IPS-NIHi11 (cell line): ENCODE measurements at places on chromosomes 3 and 15.

- no peak for DNase-seq
Measured at GRCh38 chr3:87088993-87089841, 98.3 kb upstream of the VGLL3 start.

- no peak for DNase-seq
Measured at GRCh38 chr15:67256051-67256450, 1.5 kb downstream of the IQCH start.

- no peak for DNase-seq
Measured at GRCh38 chr3:150741497-150742140, 21.4 kb downstream of the SIAH2 start.

- no peak for DNase-seq
Measured at GRCh38 chr3:178231645-178232044, 304.6 kb upstream of the KCNMB2 start.

- DNase-seq, result no peak
Measured at GRCh38 chr3:43818229-43818628, 127.5 kb downstream of the ABHD5 start.

- DNase-seq, result no peak
Measured at GRCh38 chr3:42892169-42892568, 13.8 kb upstream of the ZNF662 start.

GRCh38 chr15:90191344-90191687 lies 9.8 kb upstream of the SEMA4B start:
- no peak for DNase-seq

GRCh38 chr15:59282515-59283337 lies 76.1 kb downstream of the LDHAL6B start:
- DNase-seq, result no peak

GRCh38 chr15:95940431-95940985 lies 390.0 kb upstream of the NR2F2 start:
- DNase-seq, result peak; percentile 27

- DNase-seq, result no peak
Measured at GRCh38 chr3:138296639-138297038, 33.0 kb downstream of the NME9 start.

GRCh38 chr15:70783610-70784022 lies 20.3 kb upstream of the UACA start:
- no peak for DNase-seq

DNA sequence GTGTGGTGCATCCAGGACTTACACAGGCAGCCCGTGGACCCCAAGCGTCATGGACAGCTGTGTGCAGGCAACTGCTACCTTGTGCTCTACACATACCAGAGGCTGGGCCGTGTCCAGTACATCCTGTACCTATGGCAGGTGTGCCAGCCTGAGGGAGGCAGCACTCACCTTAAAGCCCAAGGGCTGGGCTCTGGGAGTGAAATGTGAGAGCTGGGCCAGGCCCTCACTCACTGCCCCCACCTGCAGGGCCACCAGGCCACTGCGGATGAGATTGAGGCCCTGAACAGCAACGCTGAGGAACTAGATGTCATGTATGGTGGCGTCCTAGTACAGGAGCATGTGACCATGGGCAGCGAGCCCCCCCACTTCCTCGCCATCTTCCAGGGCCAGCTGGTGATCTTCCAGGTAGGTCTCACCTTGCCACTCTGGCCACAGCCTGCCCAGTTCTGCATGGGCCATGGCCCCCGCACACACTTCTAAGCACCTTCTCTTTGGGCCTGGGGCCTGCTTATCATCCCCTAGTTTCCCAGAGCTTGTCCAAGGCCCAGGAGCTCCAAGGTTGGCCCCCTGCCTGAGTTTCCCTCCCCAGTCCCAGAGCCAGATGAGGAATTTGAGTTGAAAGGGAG lies 11.0 kb downstream of the VILL start:
- DNase-seq, result peak; percentile 45

DNA sequence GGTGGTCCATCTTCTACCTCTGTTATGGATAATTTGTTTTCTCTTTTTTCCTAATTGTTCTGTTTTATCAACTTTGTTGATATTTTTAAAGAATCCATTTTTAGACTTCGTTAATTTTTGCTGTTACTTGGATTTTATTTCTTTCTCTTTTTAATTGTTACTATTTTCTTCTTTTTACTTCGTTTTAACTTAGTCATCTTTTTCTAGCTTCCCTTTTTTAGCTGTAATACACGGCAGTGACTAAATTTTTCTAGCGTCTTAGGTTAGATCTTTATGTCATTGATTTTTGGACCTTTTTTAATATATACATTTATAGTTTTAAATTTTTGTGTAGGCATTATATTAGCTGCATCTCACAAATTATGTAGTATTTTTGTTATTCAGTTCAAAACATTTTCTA lies 33.1 kb downstream of the ARIH2 start:
- no peak for DNase-seq

DNA sequence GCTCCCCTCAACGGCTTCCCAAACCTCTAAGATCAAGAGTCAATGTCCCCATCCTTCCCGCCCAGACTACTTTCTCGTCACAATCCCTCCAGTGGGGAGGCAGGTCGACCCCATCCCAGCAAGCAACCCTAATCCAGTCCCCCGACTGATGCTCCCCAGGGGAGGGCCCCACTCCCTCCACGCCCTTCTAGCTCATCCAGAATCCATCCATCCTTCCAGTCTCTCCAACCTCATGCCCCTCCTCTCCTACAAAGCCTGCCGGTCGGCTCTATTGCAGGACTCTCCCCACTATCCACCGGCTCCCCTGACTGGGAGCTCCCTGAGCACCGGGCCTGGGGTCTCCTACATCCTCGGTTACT lies 1.3 kb downstream of the ADAMTS7 start:
- no peak for DNase-seq

- no peak for DNase-seq
Measured at GRCh38 chr3:14740983-14741382, 66.0 kb downstream of the C3orf20 start.

- no peak for DNase-seq
Measured at GRCh38 chr3:145882436-145882835, 278.5 kb downstream of the PLOD2 start.

DNA sequence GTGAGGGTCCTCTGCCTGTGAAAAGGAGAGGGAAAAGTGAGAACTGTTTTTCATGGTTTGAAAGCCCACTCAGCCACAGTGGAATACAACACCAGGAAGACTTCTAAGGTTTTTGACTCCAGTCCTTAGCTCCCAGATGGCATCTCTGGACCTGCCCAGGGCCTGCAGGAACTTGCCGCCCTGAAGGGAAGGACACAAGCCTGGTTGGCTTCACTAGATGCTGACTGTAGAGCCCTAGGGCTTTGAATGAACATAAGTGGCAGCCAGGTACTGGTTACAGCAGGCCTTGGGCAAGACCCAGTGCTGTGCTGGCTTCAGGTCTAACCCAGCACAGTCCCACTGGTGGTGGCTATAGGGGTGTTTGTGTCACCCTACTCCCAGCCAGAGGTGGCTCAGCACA lies 21.3 kb upstream of the TMEM266 start:
- no peak for DNase-seq

DNA sequence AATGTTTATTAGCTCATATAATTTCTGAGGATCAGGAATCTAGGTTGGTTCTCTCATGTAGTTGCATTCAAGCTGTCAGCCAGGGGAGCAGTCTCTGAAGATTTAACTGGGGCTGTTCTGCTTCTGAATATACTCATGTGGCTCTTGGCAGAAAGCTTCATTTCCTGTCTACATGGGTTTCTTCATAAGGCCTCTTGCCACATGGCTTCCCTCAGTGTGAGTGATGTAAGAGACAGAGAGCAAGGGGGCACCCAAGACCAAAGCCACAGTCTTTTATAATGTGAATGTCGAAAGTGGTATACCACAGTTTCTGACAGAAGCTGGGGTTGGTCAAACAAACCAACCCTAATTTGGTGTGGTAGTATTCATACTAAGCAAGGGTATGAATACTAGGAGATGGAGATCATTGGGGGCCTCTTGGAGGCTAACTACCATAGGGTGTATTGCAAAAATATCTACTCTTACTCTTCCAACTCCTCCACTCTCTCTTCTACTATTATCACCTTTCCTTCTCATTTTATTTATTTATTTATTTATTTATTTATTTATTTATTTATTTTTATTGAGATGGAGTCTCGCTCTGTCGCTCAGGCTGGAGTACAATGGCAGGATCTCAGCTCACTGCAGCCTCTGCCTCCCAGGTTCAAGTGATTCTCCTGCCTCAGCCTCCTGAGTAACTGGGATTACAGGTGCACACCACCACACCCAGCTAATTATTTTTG lies 123.8 kb downstream of the B3GALNT1 start:
- DNase-seq, result no peak

DNA sequence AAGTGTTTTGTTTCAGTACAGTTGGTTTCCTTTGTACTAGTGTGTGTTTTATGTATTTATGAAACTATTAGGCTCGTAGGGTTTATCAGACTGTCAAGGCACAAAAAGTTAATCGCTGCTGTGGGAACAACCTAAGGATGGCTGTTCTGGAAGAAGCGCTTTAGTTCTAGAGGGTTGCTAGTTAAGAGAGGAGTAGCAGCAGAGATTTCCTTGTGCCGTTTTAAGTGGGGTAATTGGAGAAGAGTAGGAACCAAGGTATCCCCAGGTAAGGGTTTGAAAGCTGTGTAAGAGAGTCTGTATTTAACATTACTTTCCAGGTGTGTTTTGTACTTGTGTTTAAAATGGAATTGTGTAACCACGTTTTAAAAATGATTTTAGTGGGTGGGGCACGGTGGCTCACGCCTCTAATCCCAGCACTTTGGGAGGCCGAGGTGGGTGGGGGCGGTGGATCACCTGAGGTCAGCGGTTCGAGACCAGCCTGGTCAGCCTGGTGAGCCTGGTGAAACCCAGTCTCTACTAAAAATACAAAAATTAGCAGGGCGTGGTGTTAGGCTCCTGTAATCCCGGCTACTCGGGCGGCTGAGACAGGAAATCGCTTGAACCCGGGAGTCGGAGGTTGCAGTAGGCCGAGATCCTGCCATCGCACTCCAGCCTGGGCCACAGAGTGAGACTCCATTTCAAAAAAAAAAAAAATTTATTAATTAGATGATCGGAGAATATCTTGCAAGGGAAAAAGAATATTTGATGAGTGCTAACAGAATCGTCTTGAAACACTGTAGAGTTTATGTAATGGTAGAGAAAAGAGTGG lies 2.6 kb downstream of the MORF4L1 start:
- DNase-seq, result no peak

- no peak for DNase-seq
Measured at GRCh38 chr15:95972812-95973211, 357.7 kb upstream of the NR2F2 start.

DNA sequence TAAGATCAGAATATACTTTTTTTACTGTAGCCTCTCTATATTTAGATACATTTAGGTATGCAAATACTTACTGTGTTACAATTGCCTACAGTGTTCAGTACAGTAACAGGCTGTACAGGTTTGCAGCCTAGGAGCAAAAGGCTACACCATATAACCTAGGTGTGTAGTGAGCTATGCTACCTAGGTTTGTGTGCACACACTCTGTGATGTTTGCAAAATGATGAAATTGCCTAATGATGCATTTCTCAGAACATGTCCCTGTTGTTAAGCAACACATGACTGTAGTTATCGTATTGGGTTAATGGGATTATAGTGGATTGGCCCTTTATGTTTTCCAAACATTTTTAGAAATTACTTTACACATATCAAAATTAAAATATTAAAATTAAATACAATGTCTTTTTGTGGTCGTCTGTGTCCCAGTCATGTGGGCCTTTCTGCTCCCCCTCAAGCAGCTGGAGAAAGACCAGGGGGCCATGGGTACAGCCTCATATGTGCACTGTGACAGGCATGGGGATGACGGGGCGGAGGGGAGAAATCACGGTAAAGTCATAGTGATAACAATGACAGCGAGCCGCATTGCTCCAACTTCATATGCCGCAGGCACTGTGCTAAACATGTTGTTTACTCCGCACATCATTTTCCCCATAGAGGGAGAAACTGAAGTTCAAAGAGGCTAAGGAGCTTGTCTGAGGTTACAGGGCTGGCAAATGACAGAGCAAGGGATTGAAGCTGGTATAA lies 27.4 kb upstream of the PLA2G4E start:
- peak; percentile 2 for DNase-seq

DNA sequence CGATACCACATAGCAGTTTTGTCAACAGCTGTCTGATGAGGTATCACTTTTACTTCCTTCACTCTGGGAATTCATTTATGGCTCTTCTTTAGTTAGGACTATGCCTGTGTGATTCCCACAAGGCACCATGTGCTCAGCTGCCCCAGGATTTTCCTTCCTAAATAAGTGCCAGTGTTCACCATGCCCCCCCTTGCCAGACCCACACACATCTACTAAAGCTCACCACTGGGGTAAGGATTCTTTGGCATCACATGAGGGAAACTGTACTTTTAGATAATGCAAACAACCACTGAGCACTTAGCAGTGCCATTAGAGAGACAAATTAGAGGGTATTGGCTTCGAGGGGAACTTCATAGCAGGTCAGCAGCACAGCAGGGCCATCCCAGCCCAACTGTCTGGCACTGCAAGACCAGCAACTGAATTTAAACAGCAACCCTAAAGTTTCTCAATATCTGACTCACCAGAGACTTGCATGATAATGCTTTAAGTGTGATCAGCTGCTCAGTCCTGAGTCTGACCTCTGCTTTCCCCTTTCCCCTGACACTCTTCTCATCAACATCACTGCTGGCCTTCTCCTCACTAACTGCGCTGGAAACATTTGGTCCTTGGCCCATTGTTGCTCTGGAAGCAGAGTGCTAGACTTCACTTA lies 114.3 kb downstream of the STAC start:
- no peak for DNase-seq

GRCh38 chr15:64247906-64248541 lies 85.2 kb upstream of the PPIB start:
- peak; percentile 53 for DNase-seq

GRCh38 chr3:89912031-89912430 lies 804.6 kb downstream of the EPHA3 start:
- DNase-seq, result no peak

- DNase-seq, result no peak
Measured at GRCh38 chr3:119288669-119289403, 5.3 kb upstream of the ARHGAP31 start.

- no peak for DNase-seq
Measured at GRCh38 chr3:193895409-193895808, 240.5 kb upstream of the HES1 start.

GRCh38 chr3:42800251-42800650 lies 4.0 kb downstream of the HIGD1A start:
- DNase-seq, result no peak

GRCh38 chr15:95761501-95762165 lies 568.9 kb upstream of the NR2F2 start:
- no peak for DNase-seq

DNA sequence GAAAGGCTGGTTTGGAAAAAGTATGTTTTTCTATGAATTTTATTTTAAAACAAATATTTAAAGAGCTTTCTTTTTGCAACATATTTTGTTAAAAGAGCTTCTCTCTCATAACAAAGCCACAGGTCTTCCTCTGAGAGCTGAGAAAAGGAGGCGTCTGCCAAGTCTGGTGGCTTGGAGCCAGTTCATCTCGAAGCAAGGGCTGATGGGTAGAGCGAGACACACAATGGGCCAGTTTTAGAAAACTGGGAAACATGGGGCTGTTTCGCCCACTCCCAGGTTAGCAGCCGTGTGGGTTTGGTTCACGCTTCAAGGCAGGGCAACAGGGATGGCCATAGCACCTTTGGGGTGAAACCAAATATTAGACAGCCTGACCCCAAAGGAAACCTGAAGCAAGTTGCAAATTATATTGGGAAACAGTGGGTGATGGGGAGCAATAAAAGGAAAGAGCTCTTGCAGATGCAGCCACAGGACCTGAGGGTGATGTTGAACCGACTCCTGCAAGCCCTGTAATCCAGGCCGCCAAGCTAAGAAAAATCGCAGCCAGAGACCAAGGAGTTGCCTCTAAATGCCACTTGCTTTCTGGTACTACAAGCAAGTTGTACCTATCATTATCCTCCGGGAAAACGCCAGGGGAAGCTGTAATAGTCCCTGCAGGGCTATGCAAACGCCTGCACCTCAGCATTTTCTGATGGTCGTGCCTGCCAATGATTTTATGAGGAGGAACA lies 88.4 kb upstream of the GALNT15 start:
- no peak for DNase-seq
